Fibroblast of gingiva (primary cell): ENCODE measurements at places on chromosomes 12 and 14.

DNA sequence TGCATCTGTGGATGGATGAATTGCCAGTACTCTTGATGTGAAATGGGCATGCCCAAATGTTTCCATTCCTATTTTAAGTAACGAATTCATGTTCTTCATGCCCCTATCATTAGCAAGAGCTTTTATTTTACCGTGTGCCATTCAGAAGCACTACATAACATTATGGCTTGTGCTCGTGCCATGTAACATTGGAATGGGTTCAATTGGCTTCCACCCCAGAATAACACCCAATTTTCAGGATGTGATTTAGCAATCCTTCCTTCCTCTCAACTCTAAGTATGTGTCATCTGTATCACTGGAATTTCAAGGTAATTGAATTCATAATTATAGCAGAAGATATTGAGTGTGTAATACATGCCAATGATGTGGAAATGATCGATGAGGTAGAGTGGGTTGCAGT is 145.8 kb upstream of the TMPO start:
- DNase-seq = no peak

- no peak for DNase-seq
These were observed 338.7 kb downstream of the ACSS3 start for GRCh38 chr12:81416571-81416970.

GRCh38 chr12:48216785-48217184 is 13.7 kb upstream of the OR10AD1 start:
- no peak for DNase-seq

DNA sequence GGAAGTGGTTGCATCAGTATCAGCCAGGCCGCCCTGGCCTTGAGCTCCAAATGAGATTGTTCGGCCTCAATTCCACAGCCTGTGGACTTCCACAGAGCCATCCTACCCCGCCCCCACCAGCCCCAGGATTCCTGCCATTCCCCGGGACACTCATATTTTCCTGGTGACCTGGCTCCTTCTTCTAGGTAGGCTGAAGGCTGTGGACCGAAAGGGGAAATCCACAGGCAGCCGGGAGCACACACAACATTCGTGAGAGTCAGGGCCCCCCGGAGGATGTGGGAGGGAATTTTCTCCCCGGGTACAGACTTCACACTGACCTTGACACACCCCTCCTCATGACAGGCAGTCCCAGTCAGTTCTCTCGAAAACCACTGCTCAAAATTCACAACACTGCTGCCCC is 39.9 kb downstream of the RIN3 start:
- DNase-seq = no peak

DNA sequence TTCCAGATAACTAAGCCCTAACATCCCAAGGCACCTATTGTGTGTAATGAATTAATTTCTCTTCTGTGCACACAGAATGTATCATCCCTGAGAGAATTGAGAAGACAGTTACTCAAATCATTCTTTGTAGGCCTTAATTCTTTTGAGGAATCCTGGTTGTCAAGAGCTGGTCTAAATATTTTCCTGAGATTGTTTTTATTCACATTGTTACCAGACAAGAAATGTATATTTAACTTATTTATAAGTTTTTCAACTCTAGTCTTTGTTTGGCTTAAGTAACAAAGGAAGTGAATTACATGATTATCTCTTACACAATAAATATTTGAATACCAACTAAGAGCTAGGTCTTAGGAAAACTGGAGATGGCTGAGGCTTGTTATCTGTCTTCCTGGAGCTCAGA is 169.4 kb downstream of the DACT1 start:
- peak; percentile 2 for DNase-seq

- DNase-seq = no peak
These were observed 233.6 kb downstream of the BCL11B start for GRCh38 chr14:99038431-99038820.

DNA sequence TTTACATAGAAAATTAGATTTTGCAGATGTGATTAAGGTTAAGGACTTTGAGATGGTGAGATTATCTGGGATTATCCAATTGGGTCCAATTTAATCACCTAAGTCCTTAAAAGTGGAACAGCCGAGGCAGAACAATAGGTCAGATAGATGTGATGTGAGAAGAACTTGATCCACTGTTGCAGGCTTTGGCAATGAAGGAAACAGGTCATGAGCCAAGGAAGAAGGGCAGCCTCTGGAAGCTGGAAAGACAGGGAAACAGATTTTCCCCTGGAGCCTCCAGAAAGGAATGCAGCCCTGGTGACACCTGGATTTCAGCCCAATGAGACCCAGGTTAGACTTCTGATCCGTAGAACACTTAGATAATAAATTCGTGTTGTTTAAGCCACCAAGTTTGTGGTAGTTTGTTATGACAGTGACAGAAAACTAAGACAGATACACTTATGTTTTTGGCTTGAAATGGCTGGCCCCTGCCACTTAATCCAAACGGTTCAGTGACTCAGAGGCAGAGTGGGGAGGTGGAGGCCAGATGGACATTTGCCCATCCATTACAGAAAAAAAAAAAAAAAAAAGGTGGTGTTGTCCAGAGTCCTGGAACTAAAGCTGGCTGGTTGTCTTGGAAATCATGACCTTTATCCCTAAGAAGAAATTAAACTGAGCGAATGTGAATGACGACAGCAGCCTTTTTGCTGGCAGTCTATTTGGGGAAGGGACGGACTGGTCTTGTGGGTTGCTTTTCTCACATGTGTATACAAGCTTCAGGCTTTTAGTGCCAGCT is 181.9 kb upstream of the NRXN3 start:
- peak; percentile 20 for DNase-seq

DNA sequence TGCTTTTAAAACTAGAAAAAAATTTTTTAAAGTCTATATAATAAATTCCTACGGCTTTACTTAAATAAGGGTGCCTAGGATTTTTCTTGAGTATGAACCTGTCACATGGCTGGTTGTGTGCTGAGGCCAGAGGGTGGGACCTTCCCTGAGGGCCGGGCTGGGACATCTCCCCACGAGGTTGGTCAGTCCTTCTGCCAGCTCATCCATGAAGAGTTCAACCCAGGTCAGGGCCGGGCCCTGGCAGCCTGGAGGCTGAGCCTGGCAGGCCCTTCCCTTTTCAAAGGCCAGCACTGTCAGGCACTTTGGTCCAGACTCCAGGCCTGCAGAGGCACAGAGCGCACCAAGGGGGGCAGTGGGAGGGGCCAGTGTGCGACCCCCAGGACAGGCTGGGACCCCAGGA is 31.7 kb downstream of the TNFAIP2 start:
- DNase-seq = peak; percentile 77
